ENCODE measurements at places on chromosomes 6 and 20. TPM values are rescaled to one million over a fixed set of nuclear protein-coding genes. Genes with fewer than 3 reads are reported as not detected.
A peak's percentile ranks its signal among the peaks of the same experiment; 100 is the strongest.

The CCR6 gene
- polyA plus RNA-seq = not detected

The APOBEC2 gene
- 0.23 TPM for polyA plus RNA-seq

The PPP1R16B gene
- 8.3 TPM for polyA plus RNA-seq

The BHLHE23 gene
- polyA plus RNA-seq = not detected

The MOG gene
- not detected for polyA plus RNA-seq

The ENPP5 gene
- polyA plus RNA-seq = 14.4 TPM

The GJA10 gene
- polyA plus RNA-seq = not detected

The BPIFA2 gene
- not detected for polyA plus RNA-seq

The CLPSL2 gene
- 0.23 TPM for polyA plus RNA-seq

The ACSS2 gene
- polyA plus RNA-seq = 41.4 TPM

The CTCFL gene
- 1.4 TPM for polyA plus RNA-seq

The STX11 gene
- polyA plus RNA-seq = 0.79 TPM

The PLAGL1 gene
- 105 TPM for polyA plus RNA-seq

The IMPG1 gene
- polyA plus RNA-seq = 2.0 TPM

DNA sequence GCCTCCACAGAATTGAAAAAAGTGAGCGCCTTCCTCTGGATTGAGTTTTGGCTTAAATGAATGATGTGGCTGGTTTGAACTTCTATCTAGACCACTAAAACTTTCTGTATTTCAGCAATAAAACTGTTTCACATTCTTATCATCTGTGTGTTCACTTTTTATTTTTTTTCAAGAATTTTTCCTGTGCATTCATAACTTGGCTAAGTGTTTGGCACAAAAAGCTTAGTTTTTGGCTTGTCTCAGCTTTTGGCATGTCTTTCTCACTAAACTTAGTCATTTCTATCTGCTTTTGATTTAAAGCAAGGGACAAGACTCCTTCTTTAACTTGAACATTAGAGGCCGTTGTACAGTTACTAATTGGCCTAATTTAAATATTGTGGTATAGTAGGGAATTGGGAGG lies 1015.1 kb downstream of the EPHA7 start:
- no peak for DNase-seq

DNA sequence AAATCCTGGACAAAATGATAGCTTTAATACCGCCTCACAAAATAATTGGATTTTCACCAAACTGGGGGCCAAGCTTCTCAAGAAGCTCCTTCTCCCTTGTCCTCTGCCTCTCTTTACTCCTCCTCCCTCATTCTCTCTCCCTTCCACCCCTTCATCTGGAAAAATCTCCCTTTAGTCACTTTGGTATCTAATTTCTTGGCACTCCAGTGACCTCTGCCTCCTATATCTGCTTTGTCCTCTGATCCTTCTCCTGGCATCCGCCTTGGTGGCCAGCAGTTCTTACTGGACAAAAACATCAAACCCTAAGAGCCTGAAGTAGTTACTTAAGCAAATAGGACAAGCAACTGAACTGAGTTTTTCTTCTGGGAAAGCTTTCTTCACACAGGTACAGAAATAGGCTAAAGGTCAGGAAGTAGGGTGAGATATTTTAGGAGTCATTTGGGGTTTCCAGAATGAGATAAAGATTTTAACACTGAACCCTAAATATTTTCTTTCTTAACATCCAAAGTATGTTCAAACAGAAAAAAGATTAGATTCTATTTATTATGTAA lies 220.7 kb downstream of the ARHGAP18 start:
- no peak for DNase-seq

DNA sequence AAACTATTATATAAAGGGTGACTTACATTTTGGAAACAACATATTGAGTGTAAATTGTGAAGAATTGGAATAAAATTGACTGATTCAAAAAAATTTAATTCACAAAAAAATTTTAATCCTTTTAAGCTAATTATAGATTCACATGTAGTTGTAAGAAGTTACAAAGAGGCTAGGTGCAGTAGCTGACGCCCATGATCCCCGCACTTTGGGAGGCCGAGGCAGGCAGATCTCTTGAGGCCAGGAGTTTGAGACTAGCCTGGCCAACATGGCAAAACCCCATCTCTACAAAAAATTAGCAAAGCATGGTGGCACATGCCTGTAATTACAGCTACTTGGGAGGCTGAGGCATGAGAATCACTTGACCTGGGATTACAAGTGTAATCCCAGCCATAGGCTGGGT lies 30.3 kb upstream of the KHDC1 start:
- DNase-seq = no peak

- DNase-seq = no peak
Measured at GRCh38 chr6:1940381-1940780, 305.0 kb downstream of the GMDS start.

GRCh38 chr6:125747589-125748405 lies 1.6 kb upstream of the HEY2 start:
- peak; percentile 24 for DNase-seq

GRCh38 chr6:5095236-5095635 lies 10.1 kb downstream of the PPP1R3G start:
- no peak for DNase-seq

DNA sequence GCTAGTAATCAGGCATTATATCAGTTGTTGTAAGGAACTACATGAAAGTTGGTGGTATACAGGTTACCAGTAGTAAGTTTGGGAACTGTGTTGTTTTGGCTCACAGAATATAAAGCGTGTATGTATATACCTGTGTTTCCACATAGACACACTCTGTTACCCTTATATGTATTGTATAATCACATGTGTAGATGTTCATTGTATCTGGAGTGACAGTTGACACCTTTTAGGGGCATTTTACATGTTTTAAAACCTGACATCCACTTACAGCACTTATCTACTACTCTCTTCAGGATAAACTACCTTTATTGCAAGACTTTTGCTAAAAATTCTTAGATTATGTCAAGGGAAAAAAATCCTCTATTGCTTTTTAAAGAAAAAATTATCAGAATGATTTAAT lies 228.9 kb downstream of the LAMA2 start:
- no peak for DNase-seq

DNA sequence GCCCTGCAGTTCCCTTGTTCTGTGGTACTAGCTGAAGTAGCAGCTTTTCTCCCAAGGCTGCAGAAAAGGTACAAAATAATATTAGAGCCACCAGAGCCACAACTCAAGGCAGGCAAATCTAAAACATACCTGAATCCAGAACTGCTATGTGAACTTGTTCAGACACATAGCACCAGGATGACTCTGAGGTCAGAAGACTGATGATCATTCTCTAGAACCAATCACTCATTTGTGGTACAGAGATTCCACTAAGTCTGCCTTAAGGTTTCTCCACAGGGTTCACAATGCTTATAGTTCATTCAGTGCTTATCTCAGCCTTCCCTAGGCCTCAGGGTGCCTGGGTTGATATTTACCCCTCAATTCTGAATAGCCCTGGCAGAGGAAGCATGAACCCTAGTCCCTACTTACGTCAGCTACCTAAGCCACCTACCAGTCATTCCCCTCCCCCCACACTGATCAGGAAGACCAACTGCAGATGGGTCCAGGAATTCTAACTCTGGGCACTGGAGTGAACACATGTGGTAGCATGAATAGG lies 140.9 kb upstream of the MOCS1 start:
- no peak for DNase-seq

GRCh38 chr6:137181891-137182653 lies 8.6 kb upstream of the IL22RA2 start:
- DNase-seq = no peak

GRCh38 chr6:156988276-156989158 lies 211.3 kb downstream of the ARID1B start:
- no peak for DNase-seq

DNA sequence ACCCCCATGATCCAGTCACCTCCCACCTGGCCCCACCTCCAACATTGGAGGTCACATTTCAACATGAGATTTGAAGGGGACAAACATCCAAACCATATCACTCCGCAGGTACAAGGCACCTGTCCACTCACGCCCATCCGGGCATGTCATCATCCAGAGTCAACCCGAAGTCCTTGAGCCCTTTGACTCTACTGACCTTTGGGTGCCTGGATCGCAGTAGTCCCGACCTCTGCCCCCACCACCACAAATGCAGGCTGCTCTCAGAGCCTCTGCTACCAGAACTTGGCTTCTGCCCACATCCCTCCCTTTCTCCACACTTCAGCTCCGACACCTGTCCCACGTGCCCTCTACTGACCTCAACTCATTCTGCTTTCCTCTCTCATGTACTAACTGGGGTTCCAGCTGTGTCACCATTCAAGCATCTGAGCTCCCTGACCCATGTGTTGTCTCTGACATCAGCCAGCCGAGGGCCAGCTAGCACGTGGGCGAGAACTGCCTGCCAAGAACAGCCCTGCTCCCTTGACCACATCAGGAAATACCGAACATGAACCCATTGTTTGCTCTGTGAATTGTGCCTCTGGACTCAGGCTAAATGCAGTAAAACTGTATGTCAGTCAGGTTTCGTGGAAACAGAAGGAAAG lies 498.3 kb upstream of the SULF2 start:
- no peak for DNase-seq

- DNase-seq = no peak
Measured at GRCh38 chr20:38001173-38001875, 31.9 kb downstream of the TTI1 start.

- no peak for DNase-seq
Measured at GRCh38 chr6:78340755-78341154, 526.6 kb upstream of the IRAK1BP1 start.

GRCh38 chr6:109456111-109456583 lies 575 bp upstream of the MICAL1 start:
- DNase-seq = no peak

DNA sequence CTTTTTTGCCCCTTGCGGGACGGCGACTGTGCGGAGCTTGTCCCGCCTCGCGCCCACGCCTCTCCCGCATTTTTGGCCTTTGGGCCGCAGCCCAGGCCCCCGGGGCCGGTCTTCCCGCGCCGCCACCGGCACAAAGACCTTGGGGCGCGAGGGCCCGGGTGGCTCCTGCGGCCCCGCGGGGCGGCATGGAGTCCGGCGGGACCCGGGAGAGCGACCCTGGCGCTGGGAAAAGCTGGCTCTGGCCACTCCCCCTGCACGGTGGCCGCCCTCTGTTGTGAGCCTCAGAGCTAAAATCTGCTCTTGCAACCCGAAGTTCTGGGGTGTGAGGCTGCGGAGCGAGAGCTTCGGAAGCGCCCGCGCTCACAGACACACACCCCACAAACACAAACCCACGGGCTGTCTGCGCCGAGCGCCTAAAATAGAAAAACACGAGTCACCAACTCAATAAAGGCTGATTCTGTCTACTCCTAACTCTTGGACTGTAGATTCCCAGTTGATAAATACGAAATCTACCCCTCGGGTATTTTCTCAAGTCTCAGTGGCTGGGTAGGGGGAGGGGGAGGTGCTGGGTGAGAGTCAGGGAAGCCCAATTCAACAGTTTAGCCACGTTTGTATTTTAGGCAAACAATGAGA lies 496 bp upstream of the BEND3 start:
- no peak for DNase-seq

GRCh38 chr20:19588241-19588640 lies 169.8 kb upstream of the RIN2 start:
- no peak for DNase-seq

DNA sequence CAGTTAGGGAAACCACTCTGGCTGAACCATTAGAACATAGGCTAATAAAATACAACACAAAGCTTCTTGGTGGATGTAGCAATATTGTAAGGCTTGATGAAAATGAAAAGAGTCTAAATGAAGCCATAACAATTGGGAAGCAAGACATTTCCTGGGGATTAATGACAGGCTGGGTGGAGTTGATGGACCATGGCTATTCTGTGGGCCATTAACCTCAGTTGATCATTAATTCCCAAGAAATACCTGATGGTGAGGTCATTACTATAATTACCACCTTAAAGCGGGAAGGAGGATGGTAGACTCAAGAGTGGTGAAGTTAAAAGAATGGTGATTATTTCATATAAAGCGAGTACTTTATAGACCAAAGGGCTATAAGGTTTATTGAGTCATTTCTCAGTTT lies 455.8 kb upstream of the MAP3K7 start:
- DNase-seq = peak; percentile 28

GRCh38 chr6:87210979-87211378 lies 55.6 kb downstream of the ZNF292 start:
- DNase-seq = no peak

DNA sequence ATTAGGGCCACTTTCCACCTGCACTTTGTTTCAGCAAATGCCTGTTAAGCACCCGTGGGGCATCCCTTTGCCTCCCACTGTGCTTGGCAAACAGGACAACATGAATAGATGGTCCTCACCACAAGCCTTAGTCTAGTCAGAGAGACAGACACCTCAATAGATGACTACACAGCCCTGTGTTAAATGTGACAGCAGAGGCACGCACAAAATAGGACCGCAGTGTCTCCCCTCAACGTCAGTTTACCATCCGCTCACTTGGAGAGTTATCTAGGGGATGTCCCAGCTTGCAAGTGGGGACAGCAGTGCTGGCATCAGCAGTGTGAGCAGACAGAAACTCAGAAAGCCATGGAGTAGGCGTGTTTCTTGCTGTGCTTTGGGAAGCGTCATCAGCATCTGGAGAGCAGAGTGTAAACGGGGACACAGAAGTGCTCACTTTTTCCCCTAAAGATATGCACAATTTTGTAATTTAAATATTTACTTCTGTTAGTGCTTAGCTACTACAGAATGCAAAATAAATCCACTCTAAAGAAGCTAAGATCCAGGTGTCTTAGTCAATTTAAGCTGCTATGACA lies 66.0 kb upstream of the TXNDC5 start:
- DNase-seq = no peak

DNA sequence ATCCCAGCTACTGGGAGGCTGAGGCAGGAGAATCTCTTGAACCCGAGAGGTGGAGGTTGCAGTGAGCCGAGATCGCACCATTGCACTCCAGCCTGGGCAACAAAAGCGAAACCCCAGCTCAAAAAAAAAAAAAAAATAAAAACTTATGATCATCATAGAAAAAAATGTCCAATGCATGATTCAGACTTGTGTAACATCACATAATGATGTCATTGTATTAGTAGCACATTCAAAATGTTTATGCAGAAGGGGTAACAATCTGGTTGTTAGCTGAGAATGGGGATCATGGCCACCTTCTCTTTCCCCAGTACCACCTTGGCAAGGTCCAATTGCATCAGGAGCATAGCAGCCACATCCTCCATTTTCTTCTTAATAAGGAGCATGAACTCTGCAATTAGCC lies 137.6 kb upstream of the MARCKS start:
- DNase-seq = no peak

GRCh38 chr6:157087974-157088373 lies 235.3 kb downstream of the TMEM242 start:
- no peak for DNase-seq

DNA sequence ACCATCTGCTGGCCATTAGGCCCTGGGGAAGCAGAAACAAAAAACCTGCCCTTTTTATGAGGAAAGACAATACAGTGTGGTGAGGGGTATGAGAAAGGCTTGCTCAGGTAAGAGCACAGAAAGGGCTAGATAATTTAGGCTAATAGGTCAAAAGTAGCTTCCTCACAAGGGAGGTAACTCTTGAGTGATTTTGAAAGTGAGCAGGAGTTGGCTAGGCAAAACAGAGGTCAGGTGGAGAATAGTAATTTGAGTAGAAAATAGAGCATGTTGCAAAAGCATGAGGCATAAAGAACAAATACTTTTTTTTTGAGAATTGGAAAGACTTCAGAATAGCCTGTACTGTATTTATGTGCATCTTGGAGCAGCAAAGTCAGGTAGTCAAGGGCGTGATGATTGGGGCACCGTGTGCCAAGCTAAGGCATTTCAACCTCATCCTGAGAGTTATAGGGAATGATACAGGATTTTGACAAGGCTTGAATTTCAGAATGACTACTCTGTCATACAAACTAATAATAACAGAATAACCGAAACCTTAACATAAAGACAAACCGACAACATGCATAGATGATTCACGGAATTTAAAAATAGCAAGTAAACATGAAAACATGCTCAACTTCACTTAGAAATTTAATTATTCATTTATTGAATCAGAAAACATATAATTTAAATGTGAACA lies 123.0 kb upstream of the ENPP5 start:
- no peak for DNase-seq

GRCh38 chr6:31713465-31713864 lies 1.7 kb upstream of the LY6G6D start:
- DNase-seq = no peak
